ENCODE measurements at places on chromosomes 12 and 14.

GRCh38 chr12:573232-573631, 90.0 kb downstream of the NINJ2 start:
- no peak for DNase-seq

GRCh38 chr12:43154498-43155045, 397.4 kb downstream of the ADAMTS20 start:
- no peak for DNase-seq

DNA sequence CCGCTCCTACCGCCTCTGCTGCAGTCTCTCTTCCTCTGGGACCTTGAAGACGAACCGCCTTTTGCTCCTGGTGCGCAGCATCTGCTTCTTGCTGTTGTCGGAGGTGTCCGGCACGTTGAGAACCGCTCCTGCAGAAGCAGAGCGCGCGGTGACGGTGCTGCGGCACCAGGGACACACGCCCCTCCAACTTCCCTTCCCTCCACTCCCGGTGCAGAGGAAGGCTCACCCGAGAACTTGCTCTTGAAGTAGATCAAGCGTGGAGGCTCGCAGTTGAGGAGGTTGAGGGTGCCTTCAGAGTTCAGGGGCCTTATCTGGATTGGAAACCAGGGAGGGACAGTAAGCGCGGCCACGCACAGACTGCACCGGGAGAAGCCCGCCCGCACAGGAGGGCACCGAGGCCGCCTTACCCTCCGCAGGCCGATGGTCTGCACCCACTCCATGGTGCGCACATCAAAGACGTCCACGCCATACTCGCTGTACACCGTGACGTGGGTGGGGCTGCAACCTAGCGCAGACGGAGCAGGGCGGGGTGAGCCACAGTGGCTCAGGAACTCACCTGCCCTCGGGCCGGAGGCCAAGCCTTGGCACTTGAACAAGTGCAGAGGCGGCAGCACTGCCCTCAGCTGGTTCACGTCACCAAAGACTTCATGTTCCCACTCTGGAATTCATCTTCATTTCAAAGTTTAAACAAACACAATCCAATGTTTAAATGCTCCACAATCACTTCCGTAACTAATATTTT, 17.5 kb downstream of the AMN start:
- no peak for DNase-seq

DNA sequence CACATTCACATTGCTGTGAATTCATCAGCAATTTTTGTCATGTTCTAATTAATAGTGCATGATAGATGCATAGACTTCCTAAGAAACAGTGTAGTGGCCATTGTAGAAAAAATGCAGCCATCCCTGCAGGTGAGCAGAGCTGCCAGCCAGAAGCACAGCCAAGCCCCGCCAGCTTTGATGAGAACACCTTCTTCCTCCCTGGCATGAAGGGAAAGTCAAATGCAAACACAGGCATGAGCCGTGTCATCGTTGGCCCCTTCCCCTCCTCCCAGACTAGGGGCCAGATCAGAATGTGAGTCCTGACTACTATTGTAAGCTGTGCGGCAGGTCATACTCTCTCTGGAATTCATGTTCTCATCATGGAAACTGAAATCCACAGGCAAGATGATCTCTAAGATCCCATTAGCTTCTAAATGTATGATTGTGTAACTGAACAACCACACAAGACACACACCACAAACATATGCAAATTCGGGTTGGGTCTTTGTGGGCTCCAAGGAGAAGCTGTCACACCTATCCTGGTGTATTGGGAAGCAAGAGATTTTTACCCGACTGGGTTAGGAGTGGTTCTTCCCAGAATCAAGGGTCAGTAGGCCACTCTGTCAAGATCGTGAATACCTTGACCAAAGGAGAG, 2.8 kb upstream of the AQP2 start:
- no peak for DNase-seq

DNA sequence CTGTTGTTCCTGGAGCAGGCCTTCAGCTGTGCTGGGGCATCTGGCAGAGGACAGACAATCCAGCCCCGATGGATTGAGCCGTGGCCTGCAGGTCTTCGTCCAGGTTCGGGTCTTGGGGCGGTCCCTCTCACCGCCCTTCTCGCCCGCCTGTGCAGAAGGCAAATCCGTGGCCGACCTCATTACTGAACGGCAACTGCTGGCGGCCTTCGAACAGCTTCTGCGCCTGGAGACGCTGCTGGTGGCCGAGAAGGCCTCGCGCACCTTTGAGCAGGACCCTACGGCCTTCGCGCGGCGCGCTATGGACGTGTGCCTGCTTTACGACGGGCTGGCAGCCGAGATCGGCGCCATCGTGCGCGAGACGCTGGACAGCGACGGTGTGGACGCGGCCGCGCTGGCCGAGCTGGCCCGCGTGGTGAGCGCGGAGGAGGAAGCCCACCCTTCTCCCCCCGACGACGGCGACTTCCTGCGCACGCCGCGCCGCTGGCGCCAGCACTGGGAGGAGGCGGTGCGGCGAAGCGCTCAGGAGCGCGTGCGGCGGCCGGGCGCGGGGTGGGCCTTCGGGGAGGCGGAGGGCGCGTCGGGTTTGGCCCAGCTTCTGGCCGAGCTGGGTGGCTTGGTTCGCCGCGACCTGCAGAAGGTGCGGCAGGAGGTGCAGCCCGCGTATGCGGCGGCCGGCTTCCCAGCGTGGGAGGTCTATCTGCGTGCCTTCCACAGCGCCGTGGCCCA, 7.6 kb downstream of the EXOC3L4 start:
- no peak for DNase-seq

- peak; percentile 69 for DNase-seq
Measured at GRCh38 chr14:77301103-77301502, 19.6 kb downstream of the POMT2 start.

DNA sequence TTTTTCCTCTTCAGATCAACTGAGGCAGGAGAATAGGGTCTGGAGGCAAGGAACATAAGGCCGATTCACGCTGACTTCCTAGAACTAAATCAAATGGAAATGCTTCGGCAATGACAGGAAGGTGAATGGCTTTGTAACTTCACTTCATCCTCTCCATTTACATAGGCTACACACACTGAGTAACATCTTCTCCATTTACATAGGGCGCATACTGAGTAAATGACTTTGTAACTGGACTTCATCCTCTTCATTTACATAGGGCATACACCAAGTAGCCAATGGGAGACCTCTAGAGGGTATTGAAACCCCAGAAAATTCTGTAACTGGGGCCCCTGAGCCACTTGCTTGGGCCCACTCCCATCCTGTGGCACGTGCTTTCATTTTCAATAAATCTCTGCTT, 71.0 kb upstream of the CPSF6 start:
- DNase-seq = no peak

- DNase-seq = no peak
Measured at GRCh38 chr12:106150555-106150954, 11.8 kb upstream of the NUAK1 start.
